Small intestine (tissue), 16 donors: ENCODE measurements at places on chromosomes 7 and 10.

DNA sequence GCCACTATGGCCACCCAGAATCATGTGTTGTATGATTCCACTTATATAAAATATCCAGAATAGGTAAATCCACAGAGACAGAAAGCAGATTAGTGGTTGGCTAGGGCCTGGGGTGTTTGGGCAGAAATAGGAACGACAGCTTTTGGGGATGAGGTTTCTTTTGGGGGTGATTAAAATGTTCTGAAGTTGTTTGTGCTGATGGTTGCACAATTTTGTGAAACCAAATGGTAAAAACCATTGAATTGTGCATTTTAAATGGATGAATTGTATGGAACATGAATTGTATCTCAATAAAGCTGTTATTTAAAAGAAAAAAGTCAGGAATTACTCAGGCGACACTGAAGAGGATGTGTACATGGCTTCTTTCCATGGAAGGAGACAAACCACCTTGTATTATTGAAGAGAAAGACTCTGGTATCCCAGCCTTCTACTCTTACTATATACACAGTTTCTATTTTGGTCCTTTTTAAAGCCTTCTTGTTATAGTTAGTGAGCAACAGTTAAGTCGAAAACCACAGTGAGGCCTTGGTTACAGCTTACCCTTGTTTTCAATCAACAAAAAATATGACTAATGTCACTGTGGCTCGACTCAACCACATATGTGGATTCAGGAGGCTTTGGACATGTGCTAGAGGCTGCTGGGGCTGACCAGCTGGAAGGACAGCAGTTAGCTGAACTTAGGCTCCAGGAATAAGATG is 57.1 kb upstream of the KMT2E start:
- no peak for DNase-seq

- DNase-seq = no peak
Observed at GRCh38 chr10:2556883-2557282, 510.5 kb upstream of the PFKP start.

DNA sequence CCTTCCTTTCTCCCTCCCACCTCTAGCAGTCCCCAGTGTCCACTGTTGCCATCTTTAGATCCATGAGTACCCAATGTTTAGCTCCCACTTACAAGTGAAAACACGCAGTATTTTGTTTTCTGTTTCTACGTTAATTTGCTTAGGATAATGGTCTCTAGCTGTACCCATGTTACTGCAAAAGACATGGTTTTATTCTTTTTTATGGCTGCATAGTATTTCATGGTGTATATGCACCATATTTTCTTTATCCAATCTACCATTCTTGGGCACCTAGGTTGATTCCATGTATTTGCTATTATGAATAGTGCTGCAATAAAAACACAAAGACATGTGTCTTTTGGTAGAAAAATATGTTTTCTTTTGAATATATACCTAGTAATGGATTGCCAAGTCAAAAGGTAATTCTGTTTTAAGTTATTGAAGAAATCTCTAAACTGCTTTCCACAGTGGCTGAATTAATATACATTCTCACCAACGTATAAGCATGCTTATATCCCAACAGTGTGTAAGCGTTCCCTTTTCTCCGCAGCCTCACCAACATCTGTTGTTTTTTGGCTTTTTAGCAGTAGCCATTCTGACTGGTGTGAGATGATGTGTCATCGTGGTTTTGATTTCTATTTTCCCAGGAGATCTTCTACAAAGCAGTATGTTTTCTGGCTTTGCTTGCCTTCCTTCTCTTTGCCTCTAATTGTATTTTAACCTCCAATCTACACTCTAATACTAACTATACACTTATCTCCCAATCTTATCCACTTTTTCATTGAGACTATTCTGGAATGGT is 179.5 kb upstream of the PHF14 start:
- no peak for DNase-seq

- DNase-seq = no peak
Observed at GRCh38 chr10:104333032-104333727, 5.1 kb downstream of the ITPRIP start.

- DNase-seq = no peak
Observed at GRCh38 chr7:8601121-8601520, 167.7 kb downstream of the NXPH1 start.

GRCh38 chr7:55086413-55087201 is 67.8 kb downstream of the EGFR start:
- no peak for DNase-seq

DNA sequence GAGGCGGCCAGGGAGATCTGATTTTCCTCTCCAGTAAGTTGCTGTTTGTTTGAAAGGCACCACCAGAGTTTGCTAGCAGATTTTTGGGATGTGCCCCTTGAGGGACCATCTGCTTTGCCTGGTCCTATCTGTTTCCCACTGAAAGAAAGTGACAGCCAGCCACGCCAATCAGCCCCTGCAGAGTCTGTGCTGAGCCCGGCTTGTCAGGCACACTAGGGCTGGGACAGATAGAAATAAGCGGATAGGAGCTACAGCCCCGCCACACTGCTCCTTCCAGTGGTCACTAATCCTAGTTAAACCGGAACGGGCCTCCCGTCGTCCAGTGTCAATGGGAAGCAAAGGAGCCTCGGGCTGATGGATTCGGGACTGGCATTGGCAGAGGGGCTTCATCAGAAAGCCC is 161.9 kb upstream of the PRR15 start:
- DNase-seq = no peak

GRCh38 chr7:146781352-146782116 is 664.9 kb downstream of the CNTNAP2 start:
- DNase-seq = no peak

- DNase-seq = peak; percentile 26
Observed at GRCh38 chr10:69757553-69758309, 44.0 kb upstream of the COL13A1 start.

DNA sequence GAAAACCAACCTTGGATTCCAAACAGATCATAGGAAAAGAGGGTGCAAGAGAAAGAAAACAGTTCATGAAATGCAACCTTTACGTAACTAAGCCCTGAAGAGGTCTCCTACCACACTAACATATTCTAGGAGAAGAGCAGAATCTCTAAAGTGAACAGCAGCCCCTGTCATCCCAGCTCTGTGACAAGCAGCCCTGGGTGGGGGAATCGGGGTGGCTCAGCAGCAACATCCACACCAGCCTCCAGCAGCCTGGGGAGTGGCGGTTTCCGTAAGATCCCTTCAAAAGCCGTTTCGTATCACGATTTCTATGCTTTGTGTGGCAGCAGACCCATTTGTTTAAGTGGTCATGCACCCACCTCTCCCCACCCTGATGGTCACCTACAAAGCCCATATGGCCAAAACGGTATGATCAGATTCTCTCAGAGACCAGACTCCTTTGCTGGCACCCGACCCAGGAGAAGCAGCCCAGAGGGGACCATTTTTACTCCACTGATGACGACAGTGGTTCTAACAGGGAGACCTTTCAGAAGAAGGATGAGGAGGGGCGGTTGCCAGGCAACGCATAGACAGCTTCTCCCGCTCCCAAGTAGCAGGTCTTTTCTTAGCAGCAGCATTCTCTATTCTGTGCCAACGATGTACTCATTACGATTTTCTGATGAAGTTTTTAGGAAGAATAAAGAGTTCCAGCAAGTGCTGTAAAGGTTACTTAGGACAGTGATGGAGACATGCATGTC is 300.6 kb downstream of the DNAJB6 start:
- no peak for DNase-seq

DNA sequence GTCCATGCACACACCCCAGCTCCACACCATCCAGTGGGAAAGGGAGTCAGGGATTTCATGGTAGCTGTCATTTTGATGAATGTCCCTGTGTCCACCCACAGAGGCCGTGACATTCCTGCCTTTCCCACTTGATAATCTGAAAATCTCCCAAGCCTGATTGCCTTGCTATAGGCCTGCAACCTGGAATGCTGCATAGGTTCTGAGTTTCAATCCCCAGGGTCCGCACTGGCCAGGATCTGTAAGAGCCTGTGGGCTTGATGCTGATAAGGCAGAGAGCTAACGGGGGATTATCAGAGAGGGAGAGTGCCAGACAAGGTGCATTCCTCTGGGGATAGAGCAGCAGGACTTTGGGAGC is 57.5 kb downstream of the RBM20 start:
- DNase-seq = no peak

DNA sequence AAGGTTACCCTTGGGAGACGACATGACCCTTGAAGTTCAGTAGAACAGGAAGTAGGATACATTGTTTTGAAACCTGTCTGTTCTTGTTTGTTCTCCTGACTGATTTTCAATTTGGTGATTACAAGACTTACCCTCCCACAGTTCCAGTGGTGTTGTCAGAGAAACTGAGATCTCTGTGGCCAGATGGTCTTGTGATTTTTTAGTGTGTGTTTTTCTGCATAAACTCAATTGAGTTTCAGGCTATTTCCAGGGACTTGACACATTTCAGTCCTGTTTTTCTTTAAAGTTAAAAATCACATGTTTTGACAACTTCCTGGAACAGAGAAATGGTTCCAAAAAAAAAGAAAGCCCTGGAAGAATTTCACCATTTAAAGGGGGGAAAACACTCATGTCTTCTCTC is 22.3 kb downstream of the PIK3CG start:
- DNase-seq = no peak

DNA sequence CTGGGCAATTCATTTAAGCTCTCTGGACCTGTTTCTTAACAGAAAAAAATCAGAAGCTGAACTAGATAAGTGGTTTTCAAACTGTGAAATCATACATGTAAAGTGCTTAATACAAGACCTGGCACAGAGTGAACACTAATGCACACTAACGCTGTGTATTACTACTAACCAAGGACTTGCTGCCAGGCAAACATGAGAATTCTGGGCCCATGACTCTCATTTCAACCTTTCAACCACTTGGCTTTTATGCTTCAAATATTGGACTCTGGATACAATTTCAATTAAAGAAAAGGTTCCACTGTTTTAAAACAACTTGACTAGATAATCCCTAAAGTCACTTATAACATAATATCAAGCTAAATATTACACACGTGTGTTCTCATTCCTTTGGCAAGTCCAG is 73.4 kb downstream of the SRPK2 start:
- DNase-seq = no peak

GRCh38 chr10:1745780-1746456 is 8.6 kb upstream of the ADARB2 start:
- no peak for DNase-seq

GRCh38 chr10:74896788-74897527 is 70.6 kb downstream of the KAT6B start:
- DNase-seq = no peak

- peak; percentile 86 for DNase-seq
Observed at GRCh38 chr10:132396494-132397035, 435 bp upstream of the PWWP2B start.

- no peak for DNase-seq
Observed at GRCh38 chr10:132761395-132762060, 24.4 kb downstream of the NKX6-2 start.

- peak; percentile 7 for DNase-seq
Observed at GRCh38 chr10:34102893-34103506, 712.1 kb downstream of the PARD3 start.

GRCh38 chr7:135204876-135205275 is 6.5 kb downstream of the WDR91 start:
- DNase-seq = no peak

DNA sequence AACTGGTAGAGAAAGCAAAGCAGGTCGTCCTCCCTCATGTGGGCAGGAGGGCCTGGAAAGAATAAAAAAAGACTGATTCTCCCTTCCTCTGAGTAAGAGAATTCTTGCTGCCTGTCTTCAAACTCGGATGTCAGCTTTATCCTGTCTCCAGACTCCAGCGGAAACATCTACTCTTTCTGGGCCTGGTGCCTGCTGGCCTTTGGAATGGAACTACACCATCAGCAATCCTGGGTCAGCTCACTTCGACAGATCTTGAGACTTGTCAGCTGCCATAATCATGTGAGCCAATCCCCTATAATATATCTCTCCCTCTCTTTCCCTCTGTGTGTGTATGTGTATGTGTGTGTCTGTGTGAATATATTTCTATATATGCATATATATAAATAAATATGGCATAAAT is 411.0 kb upstream of the DPP6 start:
- no peak for DNase-seq

GRCh38 chr10:131731780-131732630 is 168.8 kb upstream of the PPP2R2D start:
- DNase-seq = no peak

GRCh38 chr10:114408112-114408967 is 4.0 kb upstream of the AFAP1L2 start:
- DNase-seq = no peak

DNA sequence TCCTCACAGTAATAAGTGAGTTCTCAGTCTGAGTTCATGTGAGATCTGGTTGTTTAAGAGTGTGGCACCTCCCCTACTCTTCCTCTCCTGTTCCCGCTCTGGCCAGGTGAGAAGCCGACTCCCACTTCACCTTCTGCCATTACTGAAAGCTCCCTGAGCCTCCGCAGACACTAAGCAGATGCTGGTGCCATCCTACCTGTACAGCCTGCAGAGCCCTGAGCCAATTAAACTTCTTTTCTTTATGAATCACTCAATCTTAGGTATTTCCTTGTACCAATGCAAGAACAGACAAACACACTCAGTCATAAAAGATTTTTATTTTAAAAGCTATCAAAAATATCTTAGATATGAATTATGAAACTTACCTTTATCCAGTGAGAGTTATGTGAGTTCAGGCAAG is 39.5 kb upstream of the PFKP start:
- DNase-seq = no peak

DNA sequence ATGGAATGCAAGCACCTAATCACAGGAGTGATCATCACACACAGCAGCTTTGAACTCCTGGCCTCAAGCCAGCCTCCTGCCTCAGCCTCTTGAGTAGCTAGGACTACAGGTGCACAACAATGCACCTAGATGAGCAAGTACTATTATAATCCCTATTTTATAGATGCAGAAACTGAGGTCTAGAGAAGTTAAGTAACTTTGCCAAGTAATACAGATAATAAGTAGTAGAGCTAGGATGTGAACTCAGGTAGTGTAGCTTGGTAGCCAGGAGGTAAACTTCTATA is 33.7 kb downstream of the DNAJC12 start:
- no peak for DNase-seq

- DNase-seq = no peak
Observed at GRCh38 chr7:121384265-121384664, 11.8 kb downstream of the FAM3C start.

- DNase-seq = no peak
Observed at GRCh38 chr10:108566316-108567107, 1356.8 kb downstream of the XPNPEP1 start.

- DNase-seq = no peak
Observed at GRCh38 chr10:17586821-17587234, 30.3 kb downstream of the HACD1 start.

DNA sequence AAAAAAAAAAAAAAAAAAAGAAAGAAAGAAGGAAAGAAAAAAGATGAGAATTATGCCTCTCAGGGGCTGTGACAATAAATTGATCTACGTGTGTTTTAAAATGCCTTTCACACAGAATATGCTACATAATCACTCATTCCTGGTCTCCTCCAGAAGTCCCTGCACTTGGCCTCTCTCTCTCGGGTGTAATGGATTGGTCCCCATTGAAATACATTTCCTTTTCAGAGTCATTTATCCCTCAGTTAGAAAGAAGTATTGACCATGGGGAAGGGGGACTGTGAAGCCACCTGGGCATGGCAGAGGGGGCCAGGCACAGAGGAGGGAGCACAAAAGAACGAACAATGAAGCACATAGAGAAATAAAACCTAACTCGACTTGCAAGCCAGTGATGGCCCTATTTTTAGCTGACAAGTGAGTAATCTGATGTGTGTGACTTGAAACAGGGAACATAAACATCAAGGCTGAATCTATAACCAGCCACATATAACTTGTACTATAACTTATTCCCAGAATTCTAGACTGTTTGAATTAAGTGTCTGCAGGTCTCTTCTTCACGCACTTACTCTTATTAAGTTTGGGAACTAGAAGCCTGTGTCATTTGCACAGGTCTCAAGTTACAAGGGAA is 490.8 kb downstream of the KCNMA1 start:
- no peak for DNase-seq

GRCh38 chr7:149849174-149849573 is 11.0 kb downstream of the ZNF862 start:
- DNase-seq = no peak
